Melanocyte of skin (primary cell): ENCODE measurements at places on chromosomes 6 and 20. TPM values are rescaled to one million over a fixed set of nuclear protein-coding genes. Genes with fewer than 3 reads are reported as not detected.

PAK1IP1 gene
- total RNA-seq, result 14.1 and 24.7 TPM in 2 replicates

CALHM4 gene
- not detected in 2 replicates for total RNA-seq

SCUBE3 gene
- total RNA-seq, result under 0.01 TPM in 1 of 2 replicates, not detected in the other

ENPP1 gene
- 13.1 and 48.7 TPM in 2 replicates for total RNA-seq

ENPP3 gene
- total RNA-seq, result 1.1 and 1.4 TPM in 2 replicates

GMDS gene
- total RNA-seq, result 16.3 and 23.8 TPM in 2 replicates

SLC9A8 gene
- total RNA-seq, result 10.5 and 12.4 TPM in 2 replicates

MAPK13 gene
- total RNA-seq, result 0.34 and 0.36 TPM in 2 replicates

NRSN1 gene
- not detected in 2 replicates for total RNA-seq

SPDEF gene
- total RNA-seq, result not detected in 2 replicates

ADGB gene
- not detected in 2 replicates for total RNA-seq

GPSM3 gene
- total RNA-seq, result 8.6 and 14.5 TPM in 2 replicates

TPBG gene
- total RNA-seq, result 1.00 and 1.1 TPM in 2 replicates

NKAPL gene
- total RNA-seq, result 1.1 and 1.4 TPM in 2 replicates

COL10A1 gene
- total RNA-seq, result not detected in 2 replicates

HSPA1B gene
- 95.3 and 162 TPM in 2 replicates for total RNA-seq

GTSF1L gene
- not detected in 2 replicates for total RNA-seq

COL9A1 gene
- total RNA-seq, result not detected in 2 replicates

TP53TG5 gene
- total RNA-seq, result not detected in 2 replicates

UST gene
- total RNA-seq, result 19.6 and 22.1 TPM in 2 replicates

FAM83C gene
- total RNA-seq, result not detected in 2 replicates

LY86 gene
- total RNA-seq, result not detected in 2 replicates

SLC22A3 gene
- total RNA-seq, result not detected in 2 replicates

ANKRD6 gene
- total RNA-seq, result 6.5 and 7.0 TPM in 2 replicates

JPH2 gene
- total RNA-seq, result under 0.01 and 2.5 TPM in 2 replicates

LHFPL5 gene
- not detected in 2 replicates for total RNA-seq

PDE10A gene
- total RNA-seq, result 285 and 410 TPM in 2 replicates

DCDC2 gene
- total RNA-seq, result under 0.01 TPM in 2 replicates

MYT1 gene
- total RNA-seq, result not detected in 2 replicates

MYLK4 gene
- total RNA-seq, result 0.36 and 0.69 TPM in 2 replicates

CD24 gene
- 0.34 and 0.73 TPM in 2 replicates for total RNA-seq

LPIN3 gene
- 11.4 and 13.4 TPM in 2 replicates for total RNA-seq

RSPO3 gene
- total RNA-seq, result 0.67 TPM in 1 of 2 replicates, not detected in the other

ETV7 gene
- 2.5 and 5.9 TPM in 2 replicates for total RNA-seq

BHLHE23 gene
- total RNA-seq, result not detected in 2 replicates

PNLDC1 gene
- total RNA-seq, result not detected in 2 replicates

PRDM13 gene
- not detected in 2 replicates for total RNA-seq

OR10C1 gene
- total RNA-seq, result not detected in 2 replicates

SYTL3 gene
- 1.5 and 2.8 TPM in 2 replicates for total RNA-seq

BRD2 gene
- 120 and 132 TPM in 2 replicates for total RNA-seq

VGLL2 gene
- total RNA-seq, result not detected in 2 replicates
